CD8-positive, alpha-beta memory T cell (primary cell): ENCODE measurements at places on chromosomes 3 and 15.

DNA sequence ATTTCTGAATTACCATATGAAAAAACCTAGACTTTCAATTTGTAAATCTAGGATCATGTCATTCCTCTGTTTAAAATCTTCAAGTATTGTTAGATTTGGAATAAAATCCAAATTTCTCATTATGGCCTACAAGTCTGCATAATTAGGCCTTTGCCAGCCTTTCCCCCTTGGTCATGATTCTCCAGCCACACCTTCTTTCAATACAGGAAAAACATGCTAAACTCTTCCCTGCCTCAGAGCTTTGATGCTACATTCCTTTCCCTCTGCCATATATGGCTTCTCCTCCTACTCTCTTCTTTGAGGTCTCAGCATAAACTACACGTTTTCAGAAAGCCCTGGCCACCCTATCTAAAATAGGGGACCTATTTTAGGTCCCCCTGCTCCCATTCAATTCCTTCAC lies 48.5 kb downstream of the TM6SF1 start:
- DNase-seq, result no peak

DNA sequence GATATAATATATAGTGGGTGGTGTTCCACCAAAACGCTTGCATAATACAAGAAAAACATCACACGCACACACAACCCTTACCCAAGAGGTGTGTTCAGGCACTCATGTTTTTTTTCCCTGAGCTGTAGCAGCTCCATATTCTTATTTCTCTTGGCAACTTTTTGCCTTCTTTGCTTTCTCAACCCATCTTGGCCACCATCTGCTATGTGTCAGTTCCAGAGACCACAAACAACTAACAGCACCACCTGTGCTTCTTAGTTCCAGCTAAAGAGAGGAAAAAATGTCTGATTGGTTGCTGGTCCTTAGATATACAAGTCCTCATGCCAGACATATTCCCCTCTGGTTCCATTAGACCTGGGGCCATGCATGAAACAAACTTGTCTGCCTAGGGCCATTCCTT lies 11.9 kb downstream of the ACTC1 start:
- DNase-seq, result no peak

DNA sequence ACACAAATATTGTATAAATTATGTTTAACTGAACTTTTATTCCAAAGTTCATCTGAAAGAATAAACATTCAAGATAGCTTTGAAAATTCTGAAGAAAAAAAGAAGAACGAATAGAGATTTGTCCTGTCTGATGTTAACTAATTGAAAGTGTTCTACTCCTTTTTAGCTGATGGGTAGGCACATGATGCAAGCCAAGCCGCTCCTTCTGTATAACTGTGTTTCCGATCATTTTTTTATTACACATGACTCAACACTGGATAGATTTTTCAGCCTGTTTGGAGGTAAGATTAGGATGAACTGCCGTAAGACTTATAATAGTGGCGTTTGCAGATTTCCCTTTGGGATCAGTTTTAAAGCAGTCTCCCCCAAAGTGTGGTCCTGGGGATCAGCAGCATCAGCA lies 19.0 kb downstream of the NSUN3 start:
- DNase-seq, result no peak

- no peak for DNase-seq
Measured at GRCh38 chr15:90414408-90415028, 26.5 kb downstream of the IQGAP1 start.

DNA sequence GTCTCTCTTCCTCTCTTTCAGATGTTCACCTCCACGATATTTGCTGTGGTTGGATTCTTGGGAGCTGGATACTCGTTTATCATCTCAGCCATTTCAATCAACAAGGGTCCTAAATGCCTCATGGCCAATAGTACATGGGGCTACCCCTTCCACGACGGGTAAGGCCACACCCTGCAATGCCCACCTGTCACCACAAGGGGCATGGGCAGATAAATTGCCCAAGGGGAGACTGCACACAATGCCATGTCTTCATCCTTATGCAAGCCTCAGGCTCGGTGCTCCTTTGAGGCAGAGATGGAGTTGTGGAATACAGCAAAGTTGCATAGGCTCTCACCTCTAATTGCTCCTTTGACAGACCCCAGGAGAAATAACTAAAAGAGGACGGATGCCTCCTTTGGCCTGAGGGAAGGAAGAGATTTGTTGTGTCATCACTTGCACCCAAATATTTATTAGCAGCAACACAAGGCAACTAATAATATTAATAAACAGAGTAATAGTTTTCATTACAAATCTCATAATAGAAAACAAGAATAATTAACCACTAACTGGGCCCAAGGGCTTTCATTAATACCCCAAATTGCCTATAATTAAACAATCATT lies 13.2 kb downstream of the TM4SF4 start:
- DNase-seq, result no peak

GRCh38 chr3:114057011-114057347 lies 442 bp downstream of the QTRT2 start:
- DNase-seq, result no peak

- peak; percentile 8 for DNase-seq
Measured at GRCh38 chr15:55937040-55937439, 56.4 kb downstream of the NEDD4 start.

DNA sequence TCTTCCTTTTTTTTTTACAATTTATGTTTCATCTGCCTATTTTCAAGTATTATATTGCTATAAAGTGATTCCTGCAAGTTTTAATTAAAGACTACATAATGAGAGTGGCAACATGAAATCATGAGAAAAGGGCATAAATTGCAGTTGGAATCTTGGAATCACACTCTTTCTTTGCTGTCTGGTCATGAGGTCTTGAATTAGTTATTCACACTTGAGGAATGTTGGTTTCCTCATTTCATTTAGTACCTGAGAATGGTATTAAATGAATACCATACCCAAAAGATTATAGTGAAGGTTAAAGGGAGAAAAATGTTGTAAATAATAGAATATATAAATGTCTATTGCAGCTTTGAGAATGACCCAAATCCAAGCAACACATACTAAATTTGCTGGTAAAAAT lies 25.8 kb upstream of the CNTN3 start:
- no peak for DNase-seq

DNA sequence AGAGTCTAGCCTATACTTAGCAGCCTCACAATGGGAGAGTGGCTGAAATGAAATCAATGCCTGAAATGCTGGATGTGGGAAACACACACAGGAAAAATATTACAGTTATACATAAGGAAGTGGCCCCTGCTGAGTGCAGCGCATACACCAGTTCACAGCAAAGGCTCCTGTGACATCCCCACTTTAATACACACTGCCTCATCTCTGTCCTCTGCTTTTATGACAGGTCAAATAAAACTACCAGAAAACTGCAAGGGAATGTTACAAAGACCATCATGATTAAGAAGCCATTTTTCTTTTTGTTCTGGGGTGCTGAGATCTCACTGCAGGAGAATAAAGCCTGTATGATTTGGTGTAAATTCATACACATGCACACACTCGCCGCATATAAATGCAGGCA lies 214.3 kb downstream of the ARRDC4 start:
- DNase-seq, result no peak

DNA sequence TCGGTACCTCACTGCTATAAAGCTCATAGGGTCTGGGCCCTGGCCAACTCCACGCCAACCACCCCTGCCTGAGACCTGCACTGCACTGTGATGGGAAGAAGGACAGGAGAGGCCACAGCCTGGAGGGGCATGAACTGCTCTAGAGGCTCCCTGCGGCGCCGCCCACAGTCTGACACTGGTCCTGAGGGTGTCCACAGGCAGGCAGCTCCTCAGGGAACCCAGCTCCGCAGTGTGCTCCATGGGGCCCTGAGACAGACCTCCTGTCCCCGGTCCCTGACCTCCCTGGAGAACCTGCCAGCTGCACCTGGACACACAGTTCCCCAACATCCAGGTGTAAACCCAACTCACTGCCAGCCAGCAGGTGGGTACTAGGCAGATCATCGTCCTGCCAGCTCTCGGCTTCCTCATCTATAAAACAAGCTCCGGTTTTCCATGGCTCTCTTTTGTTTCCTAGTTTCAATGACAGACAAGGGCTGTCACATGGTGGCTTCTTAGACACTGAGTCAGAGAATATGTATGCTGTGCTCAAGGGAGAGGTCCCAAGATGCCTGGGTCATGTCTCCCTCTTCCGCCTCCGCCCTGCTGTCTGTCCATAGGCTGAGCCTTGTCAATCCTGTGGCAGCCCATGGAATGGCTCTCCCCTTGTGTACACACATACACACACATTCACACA lies 5.1 kb upstream of the HAPLN3 start:
- no peak for DNase-seq

DNA sequence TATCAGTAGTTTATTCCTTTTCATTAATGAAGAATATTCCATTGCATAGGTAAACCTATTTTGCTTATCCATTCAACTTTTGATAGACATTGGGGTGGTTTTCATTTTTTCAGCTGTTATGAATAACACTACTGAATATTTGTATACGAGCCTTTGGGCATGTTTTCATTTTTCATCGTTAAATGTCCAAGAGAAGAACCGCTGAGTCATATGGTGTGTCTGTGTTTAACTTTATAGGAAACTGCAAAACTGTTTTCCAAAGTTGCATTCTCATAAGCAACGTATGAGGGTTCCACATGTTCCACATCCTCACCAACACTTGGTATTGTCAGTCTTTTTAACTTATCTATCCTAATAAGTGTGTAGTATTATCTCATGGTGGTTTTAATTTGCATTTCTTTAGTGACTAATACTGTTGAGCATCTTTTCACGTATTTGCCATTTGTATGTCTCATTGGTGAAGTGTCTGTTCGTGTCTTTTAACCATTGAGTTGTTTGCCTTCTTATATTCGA lies 33.8 kb downstream of the REC114 start:
- no peak for DNase-seq

- no peak for DNase-seq
Measured at GRCh38 chr3:108006881-108007331, 83.9 kb downstream of the CD47 start.

DNA sequence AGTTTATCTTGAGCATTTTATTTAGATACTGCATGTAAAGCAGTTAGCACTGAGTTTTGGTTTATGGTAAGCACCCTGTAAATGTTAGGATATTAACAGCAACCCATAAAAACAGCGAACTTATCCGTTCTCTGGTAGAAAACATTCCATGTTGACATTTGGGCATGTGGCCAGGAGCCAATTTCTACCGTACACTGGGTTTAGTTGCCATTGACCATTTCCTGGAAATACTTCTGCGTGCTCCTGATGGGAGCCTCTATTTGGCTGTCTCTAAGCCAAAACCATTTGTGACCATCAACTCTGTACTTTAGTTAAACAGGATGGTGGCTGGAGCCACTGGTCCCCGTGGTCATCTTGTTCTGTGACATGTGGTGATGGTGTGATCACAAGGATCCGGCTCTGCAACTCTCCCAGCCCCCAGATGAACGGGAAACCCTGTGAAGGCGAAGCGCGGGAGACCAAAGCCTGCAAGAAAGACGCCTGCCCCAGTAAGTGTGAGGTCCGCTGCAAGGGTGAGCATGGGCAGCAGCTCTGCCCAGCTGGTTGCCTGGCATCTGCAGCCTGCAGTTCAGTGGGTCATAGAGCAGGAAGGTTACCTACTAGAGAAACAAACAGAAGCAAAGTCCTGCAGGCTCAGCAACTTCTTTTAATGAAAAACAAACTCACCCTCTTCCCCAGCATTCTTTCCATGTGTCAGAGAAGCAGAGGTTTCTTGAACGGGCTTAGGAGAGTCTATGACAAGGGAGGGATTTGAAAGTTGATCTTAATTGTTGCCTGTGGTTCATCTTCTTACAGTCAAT lies 7.1 kb downstream of the THBS1 start:
- no peak for DNase-seq

- no peak for DNase-seq
Measured at GRCh38 chr15:52020221-52021085, 1.4 kb downstream of the MAPK6 start.

DNA sequence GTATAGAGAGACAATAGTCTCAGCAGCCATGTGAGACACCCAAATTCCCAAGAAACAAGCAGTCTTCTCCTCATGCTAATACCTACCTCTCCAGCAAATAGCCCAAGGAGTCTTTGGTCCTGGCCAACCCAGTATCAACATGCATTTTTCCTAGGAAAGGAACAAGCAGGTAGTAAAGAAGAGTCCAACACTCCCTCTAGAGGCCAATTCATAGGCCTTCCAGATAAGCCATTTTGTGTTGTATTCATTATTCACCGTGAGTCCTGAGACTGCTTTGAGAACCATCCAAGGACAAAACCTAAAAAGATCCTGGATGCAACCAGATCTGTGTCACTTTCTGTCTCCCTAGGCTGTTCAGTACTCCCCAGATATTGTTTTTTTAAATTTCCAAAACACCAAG lies 63.6 kb upstream of the SNTN start:
- no peak for DNase-seq

GRCh38 chr3:71662056-71662455 lies 63.1 kb downstream of the EIF4E3 start:
- no peak for DNase-seq

DNA sequence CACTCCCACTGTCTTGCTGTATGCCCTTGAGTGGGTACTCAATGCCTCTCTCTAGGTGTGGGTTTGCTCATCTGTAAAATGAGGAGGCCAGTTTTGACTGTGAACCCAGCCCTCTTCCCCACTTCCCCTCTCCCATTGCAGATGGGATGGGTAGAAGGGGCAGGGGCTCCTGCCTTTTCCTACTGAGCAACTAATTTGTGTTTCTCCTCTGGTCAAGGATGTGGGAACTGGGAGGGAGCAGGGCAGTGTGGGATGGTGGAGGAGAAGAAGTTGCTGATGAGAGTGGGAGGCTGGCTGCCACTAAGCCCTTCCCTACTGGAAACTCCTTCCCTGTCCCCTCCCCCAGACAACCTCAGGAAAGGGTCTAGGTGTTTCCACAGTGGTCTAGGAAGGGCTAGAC lies 20.1 kb upstream of the ANKDD1A start:
- DNase-seq, result no peak

GRCh38 chr15:85600001-85600400 lies 194.7 kb downstream of the KLHL25 start:
- no peak for DNase-seq

- DNase-seq, result no peak
Measured at GRCh38 chr3:46184469-46184868, 23.6 kb downstream of the CCR1 start.

GRCh38 chr3:71582036-71582611 lies 1.4 kb downstream of the FOXP1 start:
- peak; percentile 1 for DNase-seq

DNA sequence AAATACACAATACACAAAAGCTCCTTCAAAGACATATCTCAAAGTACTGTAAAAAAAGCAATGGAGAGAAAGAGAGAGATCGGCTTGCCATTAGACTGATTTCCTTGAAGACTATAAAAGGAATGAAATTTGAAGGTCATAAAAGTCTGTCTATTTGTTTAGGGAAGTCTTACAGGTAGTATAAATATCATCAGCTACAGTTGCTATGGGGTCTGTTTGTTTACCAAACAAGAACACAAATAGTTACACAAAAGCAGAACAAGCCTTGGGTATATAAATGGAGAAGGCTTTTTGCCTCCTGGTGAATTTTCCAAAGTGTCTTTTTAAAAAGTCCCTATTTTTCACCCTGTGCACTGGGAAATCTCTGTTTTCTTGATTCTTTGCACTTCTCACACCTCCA lies 552.3 kb downstream of the FOXP1 start:
- no peak for DNase-seq
